Tibial nerve (tissue), 4 donors: ENCODE measurements at places on chromosomes 6 and 20. TPM values are rescaled to one million over a fixed set of nuclear protein-coding genes. Genes with fewer than 3 reads are reported as not detected.

Gene ASXL1
- total RNA-seq, result 194 TPM

Gene PGC
- not detected for total RNA-seq

Gene SPATS1
- total RNA-seq, result not detected

GRCh38 chr20:45985573-45985972 lies 13.6 kb upstream of the ZNF335 start:
- H3K27me3 ChIP-seq, result no peaks in the 10 kb centered on the region
- H3K4me3 ChIP-seq, result no peak overlapping the region
- H3K4me1 ChIP-seq, result no peaks in the 10 kb centered on the region
- no peak for DNase-seq
- no peak overlapping the region for H3K27ac ChIP-seq

DNA sequence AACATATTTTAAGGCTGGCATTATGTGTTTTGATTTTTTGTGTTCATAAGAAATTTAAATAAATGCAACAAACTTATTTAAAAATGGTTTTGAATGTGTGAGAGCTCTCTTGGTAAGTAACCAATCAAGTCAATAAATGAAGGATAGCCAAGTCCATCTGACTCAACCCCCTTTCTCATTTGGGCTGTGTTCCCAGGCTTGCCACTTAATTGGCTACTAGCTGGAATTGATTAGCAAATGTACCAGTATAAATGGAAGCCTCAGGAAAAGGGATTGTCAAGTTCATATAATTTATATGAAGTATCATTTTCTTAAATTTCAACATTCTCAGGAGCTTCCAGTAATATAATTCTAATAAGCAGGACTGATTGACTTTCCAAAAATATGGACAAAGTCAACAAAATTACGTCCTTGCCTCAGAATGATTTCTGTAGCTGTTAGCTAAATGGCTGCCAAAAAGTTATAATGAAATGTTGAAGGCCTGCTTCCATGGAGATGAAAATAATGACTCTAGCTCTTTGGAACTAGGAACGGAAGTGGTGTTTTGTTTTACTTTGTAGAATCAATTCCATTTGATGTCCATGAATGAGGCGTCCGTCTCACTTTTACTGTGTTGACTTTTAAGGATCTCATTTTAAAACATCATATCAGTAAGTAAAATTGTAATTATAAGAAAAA lies 614.9 kb downstream of the CDH26 start:
- no peak overlapping the region for H3K4me3 ChIP-seq
- H3K27me3 ChIP-seq, result no peaks in the 10 kb centered on the region
- DNase-seq, result no peak
- H3K27ac ChIP-seq, result no peak overlapping the region

Gene BEND6
- 2.0 TPM for total RNA-seq

- H3K4me1 ChIP-seq, result no peaks in the 10 kb centered on the region
- H3K27me3 ChIP-seq, result no peaks in the 10 kb centered on the region
- H3K27ac ChIP-seq, result peak overlapping the region; percentile 91
- H3K4me3 ChIP-seq, result no peak overlapping the region
These were observed 13.1 kb downstream of the STMN3 start for GRCh38 chr20:63640086-63640485.

Gene RSPO3
- total RNA-seq, result 24.1 TPM

- no peaks in the 10 kb centered on the region for H3K36me3 ChIP-seq
- no peaks in the 10 kb centered on the region for H3K4me1 ChIP-seq
- H3K27ac ChIP-seq, result no peak overlapping the region
These were observed 21.5 kb upstream of the TMEM30A start for GRCh38 chr6:75306064-75306463.

GRCh38 chr20:46995561-46996142 lies 101.0 kb downstream of the EYA2 start:
- DNase-seq, result no peak
- H3K4me1 ChIP-seq, result no peaks in the 10 kb centered on the region
- no peak overlapping the region for H3K4me3 ChIP-seq
- H3K36me3 ChIP-seq, result peaks cover 16% of the 10 kb centered on the region
- no peak overlapping the region for H3K27ac ChIP-seq

DNA sequence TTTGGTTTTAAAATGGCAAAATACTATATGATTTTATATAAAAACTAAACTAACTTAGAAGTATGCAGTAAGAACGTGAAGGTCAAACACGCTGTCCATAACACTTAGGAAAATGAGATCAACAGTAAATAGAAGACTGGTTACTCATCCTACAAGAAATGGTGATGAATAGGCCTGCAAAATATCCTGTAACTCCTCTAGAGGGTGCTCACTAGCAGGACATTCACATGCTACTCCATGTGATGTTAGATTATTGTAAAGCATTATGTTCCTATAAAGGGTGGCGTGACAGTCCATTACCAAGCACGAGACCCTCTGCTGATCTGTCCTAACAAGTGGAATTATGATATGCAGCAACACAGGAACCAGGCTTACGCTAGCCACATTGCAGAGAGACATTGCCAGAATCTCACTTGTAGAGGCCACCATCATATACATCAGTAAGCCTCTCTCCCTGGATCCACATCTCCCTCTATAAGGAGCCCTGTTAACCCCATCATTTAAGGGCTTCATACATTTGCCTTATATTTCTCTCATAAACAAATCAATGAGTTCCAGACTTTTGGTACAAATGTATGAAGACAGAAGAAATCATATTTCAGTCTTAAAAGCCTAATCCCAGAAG lies 18.0 kb upstream of the DEFB129 start:
- H3K4me3 ChIP-seq, result no peak overlapping the region
- H3K27ac ChIP-seq, result no peak overlapping the region
- no peaks in the 10 kb centered on the region for H3K36me3 ChIP-seq
- no peak for DNase-seq
- H3K4me1 ChIP-seq, result no peaks in the 10 kb centered on the region

DNA sequence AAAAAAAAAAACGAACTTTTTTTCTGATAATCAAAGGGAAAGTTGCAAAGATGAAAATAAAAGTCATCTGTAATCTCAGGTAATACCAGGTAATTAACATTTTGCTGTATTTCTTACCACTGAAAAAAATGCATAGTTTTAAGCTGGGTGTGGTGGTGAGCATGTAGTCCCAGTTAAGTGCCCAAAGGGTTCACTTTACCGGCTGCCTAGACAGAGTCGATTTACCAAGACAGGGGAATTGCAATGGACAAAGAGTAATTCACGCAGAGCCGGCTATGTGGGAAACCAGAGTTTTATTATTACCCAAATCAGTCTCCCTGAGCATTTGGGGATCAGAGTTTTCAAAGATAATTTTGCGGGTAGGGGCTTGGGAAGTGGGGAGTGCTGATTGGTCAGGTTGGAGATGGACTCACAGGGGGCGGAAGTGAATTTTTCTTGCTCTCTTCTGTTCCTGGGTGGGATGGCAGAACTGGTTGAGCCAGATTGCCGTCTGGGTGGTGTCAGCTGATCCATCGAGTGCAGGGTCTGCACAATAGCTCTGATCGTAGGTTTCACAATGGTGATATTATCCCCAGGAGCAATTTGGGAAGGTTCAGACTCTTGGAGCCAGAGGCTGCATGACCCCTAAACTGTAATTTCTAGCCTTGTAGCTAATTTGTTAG lies 51.9 kb downstream of the RPF2 start:
- no peak overlapping the region for H3K27ac ChIP-seq
- no peaks in the 10 kb centered on the region for H3K4me1 ChIP-seq
- no peak for DNase-seq
- no peak overlapping the region for H3K4me3 ChIP-seq
- H3K36me3 ChIP-seq, result no peaks in the 10 kb centered on the region
- H3K27me3 ChIP-seq, result no peaks in the 10 kb centered on the region

DNA sequence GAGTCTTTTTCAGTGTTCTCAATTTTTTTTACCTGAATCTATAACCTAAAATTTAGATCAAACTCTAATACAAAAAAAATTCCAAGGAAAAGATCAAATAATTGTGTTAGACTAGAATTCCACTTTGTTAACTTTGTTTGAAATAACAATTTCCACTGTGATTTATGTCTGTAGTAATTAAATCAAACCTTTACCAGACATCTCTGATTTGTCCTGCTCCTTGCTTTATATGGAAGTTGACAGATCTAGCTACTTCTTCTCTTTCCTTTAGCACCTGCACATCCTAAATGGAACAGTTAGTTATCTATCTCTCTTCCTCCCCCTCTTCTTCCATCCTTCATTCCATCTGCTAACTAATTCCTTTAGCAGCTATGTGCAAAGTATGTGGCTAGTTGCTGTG lies 99.5 kb upstream of the TMEM30A start:
- DNase-seq, result no peak
- peaks cover 7% of the 10 kb centered on the region for H3K4me1 ChIP-seq
- no peak overlapping the region for H3K4me3 ChIP-seq
- no peaks in the 10 kb centered on the region for H3K27me3 ChIP-seq
- no peaks in the 10 kb centered on the region for H3K36me3 ChIP-seq

DNA sequence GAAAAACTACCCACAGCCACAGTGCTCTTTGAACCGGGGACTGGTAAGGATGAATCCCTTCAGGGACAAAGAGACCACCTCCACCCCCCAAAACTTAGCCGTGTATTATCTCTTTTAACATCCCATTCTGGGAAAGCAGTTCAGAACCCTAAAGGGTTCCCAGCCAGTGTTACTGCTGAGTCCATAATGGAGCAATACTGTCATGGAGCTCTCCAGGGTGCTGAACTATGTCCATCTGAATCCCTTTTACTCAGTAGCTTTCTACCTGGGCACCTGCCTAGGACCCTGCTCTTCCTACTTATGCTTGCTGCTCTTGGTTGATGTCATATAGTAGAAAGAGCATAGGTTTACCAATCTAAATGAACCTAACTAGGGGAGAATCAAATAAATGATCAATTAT lies 22.3 kb upstream of the SAYSD1 start:
- no peaks in the 10 kb centered on the region for H3K4me1 ChIP-seq
- H3K27me3 ChIP-seq, result no peaks in the 10 kb centered on the region
- H3K27ac ChIP-seq, result no peak overlapping the region

GRCh38 chr20:61753987-61754956 lies 311.4 kb downstream of the TAF4 start:
- H3K4me1 ChIP-seq, result no peaks in the 10 kb centered on the region
- no peaks in the 10 kb centered on the region for H3K27me3 ChIP-seq
- H3K27ac ChIP-seq, result no peak overlapping the region
- no peak for DNase-seq
- H3K4me3 ChIP-seq, result no peak overlapping the region

DNA sequence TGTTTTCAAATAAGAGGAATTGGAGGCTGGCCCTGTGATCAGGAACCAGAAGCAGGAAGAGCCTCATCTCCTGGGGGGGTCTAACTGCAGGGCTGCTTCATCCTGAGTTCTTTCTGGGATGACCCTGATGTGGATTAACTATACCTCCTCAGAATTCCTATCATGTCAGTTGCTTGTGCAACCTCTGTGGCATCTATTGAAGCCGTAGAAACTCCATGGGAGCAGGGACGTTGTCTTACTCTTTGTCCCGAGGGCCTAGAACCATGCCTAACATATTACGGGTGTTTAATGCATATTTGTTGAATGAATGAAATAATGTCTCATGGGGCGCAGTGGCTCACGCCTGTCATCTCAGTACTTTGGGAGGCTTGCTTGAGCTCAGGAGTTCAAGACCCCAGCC lies 110.1 kb upstream of the AGPAT4 start:
- no peaks in the 10 kb centered on the region for H3K4me1 ChIP-seq
- no peaks in the 10 kb centered on the region for H3K27me3 ChIP-seq
- H3K36me3 ChIP-seq, result no peaks in the 10 kb centered on the region
- DNase-seq, result no peak
- no peak overlapping the region for H3K27ac ChIP-seq
- H3K4me3 ChIP-seq, result no peak overlapping the region

GRCh38 chr6:140968062-140968461 lies 1164.7 kb upstream of the GJE1 start:
- H3K36me3 ChIP-seq, result no peaks in the 10 kb centered on the region
- no peak overlapping the region for H3K4me3 ChIP-seq
- no peak for DNase-seq

GRCh38 chr6:98686008-98686601 lies 148.3 kb upstream of the POU3F2 start:
- no peaks in the 10 kb centered on the region for H3K27me3 ChIP-seq
- no peak overlapping the region for H3K4me3 ChIP-seq

DNA sequence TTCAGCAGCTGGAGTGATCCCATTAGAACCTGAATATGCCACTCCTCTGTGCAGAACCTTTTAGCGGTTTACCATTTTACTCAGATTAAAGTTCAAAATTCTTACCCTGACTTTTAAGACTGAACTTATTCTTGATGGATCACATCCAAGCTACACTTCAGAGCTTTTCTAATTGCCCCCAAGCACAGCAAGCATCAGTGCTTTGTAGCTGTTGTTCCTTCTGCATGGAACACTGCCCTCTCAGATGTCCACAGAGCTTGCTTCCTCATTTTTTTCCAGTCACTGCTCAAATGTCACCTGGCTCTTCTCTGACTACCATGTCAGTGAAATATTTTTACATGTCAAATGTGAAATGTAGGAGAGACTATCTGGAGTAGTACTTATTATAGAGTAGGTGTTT lies 1.6 kb upstream of the SLC35B3 start:
- H3K4me3 ChIP-seq, result no peak overlapping the region
- H3K27ac ChIP-seq, result no peak overlapping the region
- H3K4me1 ChIP-seq, result no peaks in the 10 kb centered on the region
- no peaks in the 10 kb centered on the region for H3K27me3 ChIP-seq
- no peaks in the 10 kb centered on the region for H3K36me3 ChIP-seq

- no peak for DNase-seq
- no peak overlapping the region for H3K27ac ChIP-seq
- peaks cover 100% of the 10 kb centered on the region for H3K4me1 ChIP-seq
- H3K4me3 ChIP-seq, result no peak overlapping the region
- no peaks in the 10 kb centered on the region for H3K36me3 ChIP-seq
These were observed 27.2 kb downstream of the FYN start for GRCh38 chr6:111846066-111846465.

Gene EMILIN3
- total RNA-seq, result 1.8 TPM

DNA sequence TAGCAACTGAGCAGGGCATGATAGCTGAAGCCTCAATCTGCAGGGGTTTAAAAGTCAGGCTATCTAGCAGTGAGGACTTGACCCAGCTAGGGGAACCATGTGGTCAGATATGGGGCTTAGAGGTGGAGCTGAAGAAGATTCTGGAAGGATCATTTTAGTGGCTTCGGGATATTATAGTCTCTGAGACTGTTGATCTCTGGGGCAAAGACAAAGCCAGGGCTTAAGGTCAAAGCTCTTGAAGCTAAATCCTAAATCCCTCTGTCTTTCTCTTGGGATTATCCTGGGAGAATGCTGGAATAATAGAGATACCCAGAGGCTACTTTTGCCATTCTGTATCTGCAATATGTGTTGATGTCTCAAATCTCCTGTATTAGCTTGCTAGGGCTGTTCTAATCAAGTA lies 132.2 kb downstream of the DHX35 start:
- H3K4me3 ChIP-seq, result no peak overlapping the region
- no peaks in the 10 kb centered on the region for H3K36me3 ChIP-seq
- H3K27me3 ChIP-seq, result no peaks in the 10 kb centered on the region
- H3K27ac ChIP-seq, result no peak overlapping the region
- no peak for DNase-seq

Gene IPCEF1
- total RNA-seq, result 5.3 TPM

Gene RPS6KA2
- 153 TPM for total RNA-seq
